ENCODE measurements at places on chromosomes 4 and X.

DNA sequence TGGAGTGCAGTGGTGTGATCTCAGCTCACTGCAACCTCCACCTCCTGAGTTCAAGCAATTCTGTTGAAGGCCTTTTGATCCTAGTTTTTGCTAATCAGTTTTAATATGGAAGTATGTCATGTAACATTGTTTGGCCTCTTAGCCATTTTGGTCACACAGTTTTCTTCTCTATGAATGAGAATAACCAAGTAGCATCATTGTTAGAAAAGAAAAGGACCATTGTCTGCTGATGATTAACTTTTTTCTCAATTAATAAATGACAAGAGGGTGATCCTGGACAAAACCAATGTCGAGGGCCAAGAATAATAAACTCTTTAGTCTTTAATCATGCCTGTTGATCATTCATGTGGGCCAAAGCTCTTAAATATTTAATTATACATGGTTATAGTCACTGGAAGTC lies 289.3 kb upstream of the MAGEB2 start:
- no peak for DNase-seq

DNA sequence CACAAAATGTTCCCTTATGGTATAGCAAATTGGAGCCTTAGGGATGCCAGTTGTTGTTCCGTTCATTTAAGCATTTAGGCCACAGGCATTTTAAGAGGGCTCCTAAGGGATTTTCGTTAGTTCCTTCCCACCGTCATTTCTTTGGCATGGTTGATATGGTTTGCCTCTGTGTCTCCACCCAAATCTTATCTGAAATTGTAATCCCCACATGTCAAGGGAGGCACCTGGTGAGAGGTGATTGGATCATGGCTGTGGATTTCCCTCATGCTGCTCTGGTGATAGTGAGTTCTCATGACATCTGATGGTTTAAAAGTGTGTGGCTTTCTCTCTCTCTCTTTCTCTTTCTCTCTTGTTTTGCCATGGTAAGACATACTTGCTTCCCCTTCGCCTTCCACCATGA lies 104.1 kb downstream of the ASB9 start:
- no peak for DNase-seq

GRCh38 chrX:143304518-143304917 lies 212.8 kb downstream of the SPANXN3 start:
- DNase-seq: no peak

GRCh38 chrX:19673375-19674040 lies 158.2 kb upstream of the MAP3K15 start:
- no peak for DNase-seq

- no peak for DNase-seq
These were observed 130.3 kb downstream of the GPR143 start for GRCh38 chrX:9635368-9635767.

Data from activated CD4-positive, alpha-beta T cell treated with anti-CD3 and anti-CD28 coated beads, Interleukin-2, amount 50 U/mL, for 24 hours (primary cell).